ENCODE measurements at places on chromosomes 2 and 18. TPM values are rescaled to one million over a fixed set of nuclear protein-coding genes. Genes with fewer than 3 reads are reported as not detected.

- DNase-seq, result peak; percentile 17
- H3K4me3 ChIP-seq, result no peak overlapping the region
- no peaks in the 10 kb centered on the region for H3K4me1 ChIP-seq
- H3K27ac ChIP-seq, result no peak overlapping the region
Observed at GRCh38 chr2:48566592-48567310, 36.8 kb downstream of the STON1 start.

DNA sequence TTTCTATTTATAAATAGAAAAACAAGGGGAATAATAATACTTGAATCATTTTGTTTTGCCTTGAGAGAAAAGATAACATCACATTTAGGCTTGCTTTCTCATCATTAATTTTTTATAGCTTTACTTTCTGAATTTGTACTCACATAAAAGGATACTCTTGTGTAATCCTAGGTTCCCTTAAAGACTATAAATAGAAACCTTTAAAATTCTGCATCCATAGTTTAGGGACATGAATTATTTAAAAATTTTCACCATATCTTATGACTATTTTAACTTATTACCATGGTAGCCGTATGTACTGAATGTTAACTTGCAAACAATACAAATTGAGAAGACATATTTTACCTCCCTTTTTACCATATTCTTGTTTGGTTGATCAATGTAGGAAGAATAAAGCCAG lies 143.5 kb upstream of the CWC22 start:
- no peaks in the 10 kb centered on the region for H3K36me3 ChIP-seq
- H3K27ac ChIP-seq, result no peak overlapping the region
- no peaks in the 10 kb centered on the region for H3K27me3 ChIP-seq
- no peak for DNase-seq
- no peaks in the 10 kb centered on the region for H3K4me1 ChIP-seq

DNA sequence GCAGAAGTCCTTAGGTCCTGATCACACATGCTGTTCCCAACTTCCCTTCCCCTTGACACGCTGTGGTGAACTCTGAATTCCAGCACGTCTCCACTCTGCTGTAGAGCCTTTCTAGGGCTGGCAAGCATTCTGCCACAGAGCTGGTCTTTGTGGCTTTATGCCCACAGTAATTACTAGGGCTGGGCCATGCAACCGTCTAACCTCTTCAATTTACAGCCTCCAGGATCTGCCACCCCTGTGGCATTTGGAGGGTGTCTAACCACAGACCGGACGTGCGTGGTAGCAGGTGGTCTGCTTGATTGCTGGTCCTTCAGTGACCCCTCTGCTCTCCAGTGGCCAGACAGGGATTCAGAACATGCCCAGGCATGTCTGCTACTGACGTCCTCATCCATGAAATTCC lies 43.1 kb upstream of the TGFA start:
- no peak overlapping the region for H3K27ac ChIP-seq
- H3K4me3 ChIP-seq, result no peak overlapping the region
- H3K36me3 ChIP-seq, result no peaks in the 10 kb centered on the region
- no peaks in the 10 kb centered on the region for H3K27me3 ChIP-seq
- H3K4me1 ChIP-seq, result peaks cover 6% of the 10 kb centered on the region

- no peak overlapping the region for H3K4me3 ChIP-seq
- no peaks in the 10 kb centered on the region for H3K27me3 ChIP-seq
- no peaks in the 10 kb centered on the region for H3K36me3 ChIP-seq
- H3K27ac ChIP-seq, result no peak overlapping the region
- no peak for DNase-seq
Observed at GRCh38 chr2:53629001-53629400, 138.6 kb upstream of the CHAC2 start.

DNA sequence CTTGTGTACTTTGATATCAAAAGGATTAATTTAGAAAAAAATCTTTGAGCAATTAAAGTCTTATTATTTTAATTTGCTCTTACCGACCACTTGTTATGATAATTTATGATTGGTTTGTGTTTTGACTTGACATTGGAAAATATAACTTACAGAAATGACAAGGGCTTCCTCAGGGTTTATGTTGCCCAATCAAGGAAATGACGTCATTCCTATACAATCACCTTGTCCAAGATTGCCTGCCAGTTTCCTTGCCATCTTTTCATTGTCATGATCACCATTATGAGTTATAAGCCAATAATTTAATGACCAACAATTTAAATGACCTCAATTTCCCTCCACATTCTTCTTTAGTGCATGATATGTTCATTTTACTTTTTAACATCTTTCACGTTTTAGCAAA lies 351.8 kb upstream of the TMEFF2 start:
- no peaks in the 10 kb centered on the region for H3K36me3 ChIP-seq
- no peaks in the 10 kb centered on the region for H3K4me1 ChIP-seq
- H3K27me3 ChIP-seq, result no peaks in the 10 kb centered on the region
- H3K27ac ChIP-seq, result no peak overlapping the region
- DNase-seq, result no peak

DNA sequence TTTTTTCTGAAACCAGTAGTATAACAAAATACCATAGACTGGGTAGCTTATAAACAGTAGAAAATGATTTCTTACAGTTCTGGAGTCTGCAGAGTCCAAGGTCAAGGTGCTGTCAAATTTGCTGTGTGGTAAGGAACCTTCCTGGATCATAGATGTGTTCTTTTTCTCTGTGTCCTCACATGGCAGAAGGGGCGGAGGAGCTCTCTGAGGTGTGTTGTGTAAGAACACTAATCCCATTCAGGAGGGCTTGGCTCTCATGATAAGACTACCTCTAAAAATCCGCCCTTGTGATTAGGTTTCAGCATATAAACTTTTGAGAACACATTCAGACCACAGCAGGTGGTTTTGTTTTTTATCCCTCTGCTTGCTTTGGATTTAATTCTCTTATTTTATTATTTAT lies 25.7 kb downstream of the ANKRD62 start:
- no peaks in the 10 kb centered on the region for H3K4me1 ChIP-seq
- DNase-seq, result no peak
- H3K27me3 ChIP-seq, result 0 out of 2 replicates have a peak, but pooled peaks cover 2% of the 10 kb centered on the region

GRCh38 chr2:175414882-175415487 lies 233.5 kb upstream of the ATP5MC3 start:
- H3K4me1 ChIP-seq, result no peaks in the 10 kb centered on the region
- H3K4me3 ChIP-seq, result no peak overlapping the region
- H3K27ac ChIP-seq, result no peak overlapping the region
- H3K27me3 ChIP-seq, result no peaks in the 10 kb centered on the region
- no peaks in the 10 kb centered on the region for H3K36me3 ChIP-seq
- DNase-seq, result peak; percentile 54

DNA sequence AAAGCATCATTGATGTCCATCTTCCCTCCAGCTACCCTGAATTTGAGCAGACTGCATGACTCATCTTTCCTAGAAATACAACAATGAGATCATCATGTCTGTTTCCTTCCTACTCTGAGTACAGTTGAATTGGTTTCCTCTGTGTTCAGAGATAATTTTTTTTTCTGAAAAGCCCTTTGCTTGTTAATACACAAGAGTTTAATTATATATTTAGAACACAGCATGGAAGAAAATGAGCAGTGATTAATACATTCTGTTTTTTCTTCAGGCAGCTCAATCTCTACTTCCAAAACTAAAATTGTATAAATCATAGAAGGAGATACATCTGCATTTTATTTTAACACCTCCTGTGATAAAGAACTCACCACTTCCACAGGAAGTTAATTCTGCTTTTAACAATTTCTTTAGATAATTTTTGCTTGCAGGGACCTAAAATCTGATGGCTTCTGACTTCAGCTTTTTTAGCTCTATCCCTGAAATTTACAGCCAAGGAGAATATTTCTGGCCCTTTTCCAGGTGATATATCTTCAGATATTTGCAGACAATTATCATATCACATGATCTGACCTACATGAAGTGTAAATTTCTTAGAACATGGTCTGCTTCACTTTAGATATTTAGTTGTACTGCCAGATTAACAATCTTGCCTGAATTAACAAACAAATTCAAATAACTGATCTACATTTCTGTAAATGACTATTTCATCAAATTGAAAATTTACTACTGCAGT lies 249.0 kb downstream of the TRIB2 start:
- DNase-seq, result peak; percentile 83
- H3K4me1 ChIP-seq, result peaks cover 1% of the 10 kb centered on the region
- H3K36me3 ChIP-seq, result no peaks in the 10 kb centered on the region
- no peak overlapping the region for H3K4me3 ChIP-seq
- no peak overlapping the region for H3K27ac ChIP-seq
- H3K27me3 ChIP-seq, result peaks cover 2% of the 10 kb centered on the region

GRCh38 chr2:106011380-106011779 lies 182.7 kb downstream of the UXS1 start:
- no peak overlapping the region for H3K4me3 ChIP-seq
- no peaks in the 10 kb centered on the region for H3K4me1 ChIP-seq
- DNase-seq, result no peak
- no peak overlapping the region for H3K27ac ChIP-seq
- no peaks in the 10 kb centered on the region for H3K36me3 ChIP-seq

DNA sequence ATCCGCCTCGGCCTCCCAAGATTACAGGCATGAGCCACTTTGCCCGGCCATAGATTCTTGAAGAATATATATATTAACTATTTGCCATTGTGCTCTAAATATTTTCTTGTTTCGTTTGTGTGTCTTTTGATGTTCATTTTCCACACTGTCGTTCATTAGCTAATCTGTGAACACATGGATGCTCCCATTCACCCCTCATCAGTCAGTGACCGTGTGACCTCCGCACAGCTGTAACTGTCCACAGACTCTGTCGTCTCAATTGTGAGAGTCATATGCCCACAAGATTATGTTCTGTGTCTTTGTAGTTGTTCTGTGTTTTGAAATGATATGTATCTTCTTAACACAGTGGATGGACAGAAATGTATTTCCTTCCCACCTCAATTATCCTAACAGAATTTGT lies 29.6 kb downstream of the RAMP1 start:
- no peak for DNase-seq
- H3K36me3 ChIP-seq, result no peaks in the 10 kb centered on the region
- no peaks in the 10 kb centered on the region for H3K27me3 ChIP-seq
- H3K4me1 ChIP-seq, result peaks cover 5% of the 10 kb centered on the region
- no peak overlapping the region for H3K4me3 ChIP-seq

GRCh38 chr2:196565106-196565765 lies 74.3 kb upstream of the CCDC150 start:
- no peaks in the 10 kb centered on the region for H3K36me3 ChIP-seq
- no peak overlapping the region for H3K4me3 ChIP-seq
- no peaks in the 10 kb centered on the region for H3K27me3 ChIP-seq

- DNase-seq, result no peak
- no peaks in the 10 kb centered on the region for H3K27me3 ChIP-seq
- H3K4me3 ChIP-seq, result no peak overlapping the region
- H3K4me1 ChIP-seq, result peaks cover 5% of the 10 kb centered on the region
- no peaks in the 10 kb centered on the region for H3K36me3 ChIP-seq
Observed at GRCh38 chr2:36963106-36963505, 3.2 kb downstream of the STRN start.

Gene DOK6
- total RNA-seq, result 2.7 TPM

DNA sequence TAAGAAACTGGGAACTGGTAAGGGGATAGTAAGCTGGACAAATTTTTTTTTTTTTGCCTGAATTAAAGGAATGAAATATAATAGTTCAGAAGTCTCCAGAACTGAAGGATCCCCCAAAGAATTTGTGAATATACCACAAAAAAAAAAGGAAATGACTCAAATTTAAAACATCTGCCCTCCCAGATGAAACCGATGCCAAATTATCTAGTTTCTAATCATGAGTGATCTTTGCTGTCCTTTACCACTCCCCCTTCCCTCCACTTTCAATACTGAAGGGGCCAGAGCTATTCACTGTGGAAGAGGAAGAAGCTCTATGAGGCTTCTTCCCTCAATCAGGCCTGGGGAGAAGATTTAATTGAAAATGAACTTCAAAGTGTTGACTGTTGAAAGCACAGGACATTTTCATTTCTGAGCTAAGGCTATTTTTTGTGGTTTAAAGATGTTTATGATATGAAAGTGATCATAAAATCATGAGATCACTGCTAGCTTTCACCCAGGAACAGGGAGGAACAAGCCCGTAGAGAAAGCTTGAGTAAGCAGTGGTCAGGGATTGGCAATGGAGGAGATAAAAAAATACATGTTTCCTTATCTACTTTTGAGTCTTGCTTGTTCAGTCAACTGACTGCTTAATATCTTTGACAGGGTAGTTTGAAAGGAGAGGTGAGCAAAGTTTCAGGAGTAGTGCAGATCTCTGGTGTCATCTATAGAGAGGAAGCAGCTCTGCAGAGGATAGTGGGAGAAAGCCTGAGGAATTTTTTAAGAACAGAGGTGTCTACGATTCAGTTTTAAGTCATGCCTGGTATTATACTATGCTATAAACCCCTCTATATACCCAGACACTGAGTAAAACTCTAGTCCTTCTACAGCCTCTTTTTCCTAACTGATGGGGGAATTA lies 409.5 kb upstream of the FIGN start:
- no peaks in the 10 kb centered on the region for H3K27me3 ChIP-seq
- no peaks in the 10 kb centered on the region for H3K4me1 ChIP-seq
- H3K36me3 ChIP-seq, result no peaks in the 10 kb centered on the region
- no peak overlapping the region for H3K4me3 ChIP-seq
- DNase-seq, result peak; percentile 43

DNA sequence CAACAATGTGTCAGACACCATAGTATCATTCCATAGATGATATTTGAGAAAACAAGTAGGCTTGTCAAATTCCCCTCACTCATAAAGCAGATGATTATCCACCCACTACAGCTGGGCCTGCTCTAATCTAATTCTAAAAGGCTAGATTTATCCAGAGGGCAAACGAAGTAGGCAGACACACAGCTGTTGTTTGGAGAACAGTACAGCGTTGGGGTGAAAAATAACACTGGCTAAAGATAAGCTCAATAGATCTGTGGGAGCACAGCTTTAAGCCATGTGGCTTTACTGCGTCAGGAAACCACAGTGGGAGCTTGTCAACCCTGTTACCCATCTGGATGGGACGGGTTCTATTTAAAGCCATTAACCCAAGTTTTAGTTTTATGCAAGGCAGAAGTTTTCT lies 48.9 kb upstream of the COBLL1 start:
- peak; percentile 35 for DNase-seq
- no peaks in the 10 kb centered on the region for H3K36me3 ChIP-seq
- H3K4me1 ChIP-seq, result no peaks in the 10 kb centered on the region
- H3K27ac ChIP-seq, result no peak overlapping the region
- no peaks in the 10 kb centered on the region for H3K27me3 ChIP-seq

DNA sequence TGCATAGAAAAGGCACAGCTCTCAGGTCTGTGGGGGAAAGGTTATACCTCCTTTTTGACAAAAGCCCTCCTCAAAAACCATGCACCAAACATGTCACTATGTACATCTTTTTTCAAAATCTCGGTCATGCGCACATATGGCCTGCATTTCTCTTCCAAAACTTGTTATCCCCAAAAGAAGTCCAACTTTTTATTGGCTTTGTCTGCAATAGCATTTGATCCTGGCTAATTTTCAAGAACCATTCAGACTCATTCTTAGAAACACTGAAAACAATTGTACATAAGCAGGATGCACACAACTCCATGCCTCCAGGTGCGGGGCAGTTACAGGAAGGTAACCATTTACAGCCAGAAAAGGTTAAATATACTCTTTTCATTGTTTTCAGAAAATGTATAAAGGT lies 21.9 kb downstream of the SERTAD2 start:
- peaks cover 18% of the 10 kb centered on the region for H3K36me3 ChIP-seq
- H3K4me3 ChIP-seq, result no peak overlapping the region
- peaks cover 6% of the 10 kb centered on the region for H3K27me3 ChIP-seq
- peaks cover 10% of the 10 kb centered on the region for H3K4me1 ChIP-seq

Gene ACADL
- not detected for total RNA-seq

Gene UGT1A10
- total RNA-seq, result not detected
